ENCODE measurements at places on chromosomes 3 and 15. TPM values are rescaled to one million over a fixed set of nuclear protein-coding genes. Genes with fewer than 3 reads are reported as not detected.

Gene ATP6V1A
- 93.9 TPM for total RNA-seq

Gene ZNF445
- total RNA-seq = 16.7 TPM

Gene ERC2
- total RNA-seq = 31.5 TPM

Gene SLC26A6
- total RNA-seq = 26.0 TPM

Gene LXN
- total RNA-seq = 36.1 TPM

Gene CORO2B
- 22.6 TPM for total RNA-seq

Gene IQCF5
- not detected for total RNA-seq

Gene FAM3D
- 0.18 TPM for total RNA-seq

Gene CLDN11
- total RNA-seq = 26.6 TPM

Gene GCSAM
- 0.10 TPM for total RNA-seq

Gene MINAR1
- total RNA-seq = 4.4 TPM

Gene AP3B2
- total RNA-seq = 41.8 TPM

Gene P2RY12
- total RNA-seq = 0.86 TPM

Gene C15orf39
- 4.1 TPM for total RNA-seq

Gene LRRC49
- 64.8 TPM for total RNA-seq

Gene NMB
- total RNA-seq = 2.7 TPM

Gene SERINC4
- 1.5 TPM for total RNA-seq

Gene GOLGA8S
- total RNA-seq = 0.16 TPM

Gene PRSS50
- 0.08 TPM for total RNA-seq

Gene CPLX3
- total RNA-seq = 1.3 TPM

Gene ARL14
- not detected for total RNA-seq

Gene FEZF2
- total RNA-seq = 0.15 TPM

Gene DUOXA2
- total RNA-seq = not detected

Gene TUSC7
- total RNA-seq = 7.9 TPM

Gene STRIT1
- 0.81 TPM for total RNA-seq

Gene GABRR3
- total RNA-seq = 0.10 TPM

All from motor neuron (in vitro differentiated cells).